Mammary epithelial cell (primary cell): ENCODE measurements at places on chromosomes 13 and 19. TPM values are rescaled to one million over a fixed set of nuclear protein-coding genes. Genes with fewer than 3 reads are reported as not detected.

The DAND5 gene
- 0.07 TPM for polyA plus RNA-seq

The CYP4F11 gene
- 9.1 TPM for polyA plus RNA-seq

The AKT1S1 gene
- polyA plus RNA-seq: 57.0 TPM

The MYBPC2 gene
- not detected for polyA plus RNA-seq

The KLK12 gene
- not detected for polyA plus RNA-seq
